ENCODE measurements at places on chromosomes 1 and 21.

- DNase-seq: no peak
- no peak overlapping the region for H3K27ac ChIP-seq
- no peak overlapping the region for H3K4me3 ChIP-seq
- no peaks in the 10 kb centered on the region for H3K36me3 ChIP-seq
- peaks cover 5% of the 10 kb centered on the region for H3K27me3 ChIP-seq
These were observed 51.0 kb upstream of the ERRFI1 start for GRCh38 chr1:8077120-8077573.

- H3K27ac ChIP-seq: peak overlapping the region; percentile 90
- H3K4me3 ChIP-seq: no peak overlapping the region
- no peak for DNase-seq
- no peaks in the 10 kb centered on the region for H3K27me3 ChIP-seq
- H3K4me1 ChIP-seq: peaks cover 90% of the 10 kb centered on the region
These were observed 36.6 kb upstream of the ECE1 start for GRCh38 chr1:21326861-21327344.

DNA sequence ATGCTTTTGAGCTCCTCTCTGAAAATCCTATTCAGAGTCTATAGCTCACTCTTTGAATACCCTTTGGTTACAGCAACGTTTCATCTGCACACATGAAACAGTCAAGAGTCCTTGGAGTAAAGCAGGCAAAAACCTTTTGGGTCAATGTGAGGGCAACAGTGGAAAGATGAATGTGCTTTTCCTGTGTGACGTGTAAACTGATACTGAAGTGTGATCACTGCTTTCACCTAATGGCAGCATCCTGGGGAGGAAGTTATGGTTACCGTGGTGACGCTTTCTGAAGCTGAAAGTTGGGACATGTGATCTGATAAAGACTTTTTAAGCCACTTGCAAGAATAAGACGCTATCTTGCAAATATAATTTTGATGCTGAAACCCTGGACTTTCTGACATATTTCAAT, 160.0 kb downstream of the SEC16B start:
- no peak overlapping the region for H3K4me3 ChIP-seq
- no peaks in the 10 kb centered on the region for H3K27me3 ChIP-seq
- peaks cover 3% of the 10 kb centered on the region for H3K36me3 ChIP-seq

GRCh38 chr1:170729225-170730002, 65.5 kb downstream of the PRRX1 start:
- H3K4me1 ChIP-seq: no peaks in the 10 kb centered on the region
- H3K27ac ChIP-seq: no peak overlapping the region
- peaks cover 12% of the 10 kb centered on the region for H3K27me3 ChIP-seq
- no peaks in the 10 kb centered on the region for H3K36me3 ChIP-seq

- peaks cover 2% of the 10 kb centered on the region for H3K36me3 ChIP-seq
- H3K27ac ChIP-seq: no peak overlapping the region
- DNase-seq: no peak
- no peaks in the 10 kb centered on the region for H3K27me3 ChIP-seq
These were observed 328.4 kb downstream of the PLA2G4A start for GRCh38 chr1:187157115-187157514.

GRCh38 chr1:99661780-99662179, 15.9 kb downstream of the PALMD start:
- DNase-seq: no peak
- no peaks in the 10 kb centered on the region for H3K4me1 ChIP-seq
- peaks cover 6% of the 10 kb centered on the region for H3K27me3 ChIP-seq
- no peak overlapping the region for H3K4me3 ChIP-seq
- no peak overlapping the region for H3K27ac ChIP-seq

DNA sequence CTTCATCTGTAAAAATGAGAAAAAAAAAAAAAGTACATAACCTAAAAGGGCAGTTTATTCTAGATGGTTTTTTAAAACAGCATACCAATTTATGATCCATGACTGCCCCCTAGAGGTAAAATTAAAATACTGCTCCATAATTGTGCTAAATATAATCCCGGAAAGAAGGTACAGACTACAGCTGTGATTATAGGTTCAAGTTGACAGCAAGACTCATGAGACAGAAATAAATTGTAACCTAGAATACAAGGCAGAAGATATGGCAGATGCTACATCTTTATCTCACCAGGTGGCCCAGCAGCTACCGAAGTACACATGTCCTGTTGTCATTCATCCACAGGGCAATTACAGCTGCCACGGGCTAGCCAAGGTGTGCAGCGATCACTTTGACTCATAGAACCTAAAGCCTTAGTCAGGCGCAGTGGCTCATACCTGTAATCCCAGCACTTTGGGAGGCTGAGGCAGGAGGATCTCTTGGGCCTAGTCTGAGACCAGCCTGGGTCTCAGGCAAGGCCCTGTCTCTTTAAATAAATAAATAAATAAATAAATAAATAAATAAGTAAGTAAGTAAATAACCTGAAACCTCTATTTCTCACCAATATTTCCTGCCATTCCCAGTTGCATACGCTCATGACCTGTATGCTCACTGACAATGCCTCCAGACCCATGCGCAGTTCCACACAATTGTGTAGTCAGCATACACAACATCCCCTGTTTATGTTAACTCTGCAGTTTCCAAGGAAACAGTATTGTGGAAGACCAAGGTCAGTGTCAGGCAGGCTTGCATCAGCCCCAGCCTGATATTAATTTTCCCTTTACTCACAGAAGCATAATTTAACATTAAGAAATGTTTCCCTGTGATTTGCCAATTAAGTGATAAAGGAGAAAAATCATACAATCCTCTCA, 18.3 kb upstream of the PPIE start:
- H3K27me3 ChIP-seq: peaks cover 41% of the 10 kb centered on the region
- peak overlapping the region; percentile 0 for H3K27ac ChIP-seq
- H3K4me1 ChIP-seq: no peaks in the 10 kb centered on the region
- H3K36me3 ChIP-seq: no peaks in the 10 kb centered on the region

DNA sequence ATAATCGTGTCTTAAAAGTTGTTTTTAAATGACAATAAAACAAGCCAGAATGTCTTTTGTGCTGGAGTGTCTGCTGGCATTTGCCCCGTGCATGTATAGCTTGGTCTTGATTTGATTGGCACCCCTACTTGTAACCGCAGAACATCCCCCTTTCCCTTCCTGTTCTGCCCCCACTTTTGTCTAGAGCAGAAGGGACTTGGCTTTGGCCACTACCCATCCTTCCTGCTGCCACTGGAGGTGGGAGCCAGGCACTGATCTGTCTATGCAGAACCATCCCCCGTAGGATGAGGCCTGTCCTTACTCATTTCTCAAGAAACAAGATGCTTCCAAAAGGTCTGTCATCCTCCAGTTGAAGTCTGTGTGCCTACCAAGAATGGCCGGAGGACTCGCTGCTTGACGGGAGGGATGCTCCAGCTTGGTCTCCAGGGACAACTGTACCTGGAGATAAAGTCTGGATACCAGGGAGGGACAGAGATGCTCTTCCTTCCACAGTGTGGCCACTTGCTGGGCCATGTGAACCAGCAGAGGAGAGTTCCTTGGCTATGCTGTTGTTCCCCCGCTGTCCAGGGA, 1.1 kb upstream of the SLC27A3 start:
- no peak for DNase-seq
- peaks cover 12% of the 10 kb centered on the region for H3K4me1 ChIP-seq
- H3K27me3 ChIP-seq: no peaks in the 10 kb centered on the region
- H3K4me3 ChIP-seq: no peak overlapping the region
- peaks cover 3% of the 10 kb centered on the region for H3K36me3 ChIP-seq
- H3K27ac ChIP-seq: no peak overlapping the region

GRCh38 chr1:39174390-39175081, 30.0 kb upstream of the MACF1 start:
- H3K4me1 ChIP-seq: no peaks in the 10 kb centered on the region
- H3K36me3 ChIP-seq: no peaks in the 10 kb centered on the region
- H3K4me3 ChIP-seq: no peak overlapping the region
- no peak for DNase-seq

- H3K4me1 ChIP-seq: no peaks in the 10 kb centered on the region
- H3K27me3 ChIP-seq: peaks cover 7% of the 10 kb centered on the region
- peaks cover 22% of the 10 kb centered on the region for H3K36me3 ChIP-seq
- DNase-seq: no peak
- no peak overlapping the region for H3K27ac ChIP-seq
- no peak overlapping the region for H3K4me3 ChIP-seq
These were observed 136.0 kb downstream of the TLR5 start for GRCh38 chr1:223006917-223007648.

DNA sequence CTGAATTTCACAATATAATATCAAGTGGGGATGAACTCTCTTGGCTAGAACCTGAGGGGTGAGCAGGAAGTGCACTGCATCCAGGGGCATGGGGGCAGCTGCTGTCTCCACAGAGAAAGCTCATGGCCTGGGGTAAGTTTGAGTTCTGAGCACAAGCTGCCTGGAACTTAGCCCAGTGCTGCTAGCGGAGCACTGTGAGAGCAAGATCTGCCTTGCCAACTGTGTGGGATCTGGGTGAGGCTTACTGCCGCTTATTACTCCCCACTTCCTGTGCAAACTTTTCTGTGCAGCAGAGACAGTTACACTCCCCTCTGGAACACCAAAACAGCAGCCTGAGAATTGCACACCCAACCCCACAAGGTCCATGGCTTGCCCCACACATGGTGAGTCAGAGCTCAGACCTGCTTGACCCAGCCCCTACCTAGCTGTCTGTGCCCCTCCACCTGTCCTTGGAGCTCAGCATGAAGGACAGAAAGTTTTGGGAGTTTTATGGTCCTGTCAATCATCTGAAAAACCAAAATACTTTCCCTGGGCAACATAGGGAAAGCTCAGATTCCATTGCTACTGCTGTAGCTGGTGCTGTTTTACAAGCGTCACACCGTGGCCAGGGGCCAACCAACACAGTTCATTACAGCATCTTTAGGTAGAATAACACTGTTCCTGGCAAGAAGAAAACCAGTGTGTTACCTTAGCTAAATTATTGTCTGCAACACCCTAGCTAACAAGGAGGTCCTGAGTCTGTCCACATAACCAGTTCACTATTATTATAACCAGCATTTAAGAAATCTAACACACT, 762.1 kb upstream of the NEGR1 start:
- H3K36me3 ChIP-seq: no peaks in the 10 kb centered on the region
- no peak overlapping the region for H3K4me3 ChIP-seq
- no peak for DNase-seq

DNA sequence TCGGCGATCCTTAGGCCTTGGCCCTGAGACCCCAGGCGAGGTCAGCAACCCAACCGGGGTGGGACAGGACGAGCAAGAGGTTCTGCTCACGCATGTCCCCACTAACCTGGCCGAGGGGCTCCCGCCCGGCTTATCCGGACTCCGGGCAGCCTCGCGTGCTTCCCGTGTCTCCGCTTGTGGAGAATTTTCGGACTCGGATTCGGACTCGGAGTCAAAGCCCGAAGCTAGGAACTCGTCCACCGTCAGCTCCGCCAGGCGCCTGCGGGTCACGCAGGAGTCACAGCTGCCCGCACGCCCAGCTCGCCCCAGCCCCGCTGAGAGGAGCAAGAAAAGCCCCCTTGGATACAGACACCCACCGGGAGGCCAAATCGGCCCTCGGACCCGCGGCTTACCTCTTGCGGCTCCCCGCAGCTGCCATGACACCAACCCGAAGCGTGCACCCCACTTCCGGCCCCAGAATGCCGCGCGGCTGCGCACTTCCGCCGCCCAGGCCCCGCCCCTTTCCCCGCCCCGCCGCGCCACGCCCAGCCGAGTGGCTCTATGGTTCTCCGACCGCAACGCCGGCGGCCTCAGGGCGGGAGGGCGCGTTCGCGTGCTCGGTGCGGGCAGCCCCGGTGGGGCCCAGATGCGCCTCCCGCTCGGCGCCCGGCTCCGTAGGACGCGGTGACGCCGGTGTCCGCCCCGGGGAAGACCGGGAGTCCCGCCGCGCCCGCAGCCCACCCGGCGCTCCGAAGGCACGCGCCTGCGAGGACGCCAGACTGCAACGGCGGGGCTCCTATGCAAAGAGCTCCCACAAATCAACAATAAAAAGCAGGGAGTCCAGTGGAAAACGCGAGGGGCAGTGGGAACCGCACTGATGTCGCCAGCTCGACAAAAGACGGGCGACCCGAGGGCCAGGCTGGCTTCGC, at the start of gene NOC2L:
Gene NOC2L, minus strand, starts transcription at position 434 of the 908 bp plus-strand sequence. Its CDS starts 16 bp downstream, at position 418.
- peak within 1 kb of the TSS; percentile 92 for H3K4me3 ChIP-seq
- no peaks in the 10 kb centered on the region for H3K27me3 ChIP-seq
- peaks cover 16% of the 10 kb centered on the region for H3K4me1 ChIP-seq
- peaks cover 33% of the 10 kb centered on the region for H3K36me3 ChIP-seq
- H3K27ac ChIP-seq: peak within 1 kb of the TSS; percentile 69

DNA sequence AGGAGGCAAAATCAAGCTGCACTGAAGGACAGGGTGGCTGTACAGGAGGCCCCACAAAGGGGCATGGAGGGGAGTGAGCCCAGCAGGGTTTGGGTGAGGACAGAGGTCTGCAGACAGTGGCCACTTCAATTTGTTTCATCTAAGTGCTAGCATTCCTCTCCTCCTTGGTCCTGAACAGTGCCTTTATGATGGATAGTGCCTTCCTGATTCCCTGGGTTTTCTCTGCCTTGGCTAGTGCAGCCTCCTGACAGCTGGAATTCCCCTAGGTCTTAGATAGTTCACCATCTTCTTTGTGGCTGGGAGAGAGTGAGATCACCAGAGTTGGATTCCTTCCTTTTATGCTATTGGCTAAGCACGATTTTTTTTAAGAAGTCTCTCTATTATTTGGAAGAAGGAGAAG, 3.8 kb upstream of the HPCAL4 start:
- H3K4me1 ChIP-seq: peaks cover 36% of the 10 kb centered on the region
- peaks cover 5% of the 10 kb centered on the region for H3K27me3 ChIP-seq
- no peak overlapping the region for H3K27ac ChIP-seq

- H3K27me3 ChIP-seq: peaks cover 15% of the 10 kb centered on the region
- H3K4me1 ChIP-seq: no peaks in the 10 kb centered on the region
- DNase-seq: no peak
- no peak overlapping the region for H3K4me3 ChIP-seq
- H3K36me3 ChIP-seq: no peaks in the 10 kb centered on the region
These were observed 136.2 kb upstream of the ZBTB40 start for GRCh38 chr1:22315315-22316078.

- no peak overlapping the region for H3K4me3 ChIP-seq
- peak overlapping the region; percentile 34 for H3K27ac ChIP-seq
- H3K4me1 ChIP-seq: peaks cover 43% of the 10 kb centered on the region
- peak; percentile 50 for DNase-seq
These were observed 9.7 kb upstream of the UMODL1 start for GRCh38 chr21:42061195-42061985.

- no peak overlapping the region for H3K4me3 ChIP-seq
- peaks cover 39% of the 10 kb centered on the region for H3K4me1 ChIP-seq
- H3K27me3 ChIP-seq: no peaks in the 10 kb centered on the region
These were observed 17.6 kb downstream of the RNU5D-1 start for GRCh38 chr1:44713321-44713781.

- H3K4me3 ChIP-seq: no peak overlapping the region
- DNase-seq: no peak
- no peaks in the 10 kb centered on the region for H3K4me1 ChIP-seq
- H3K36me3 ChIP-seq: peaks cover 3% of the 10 kb centered on the region
- H3K27me3 ChIP-seq: no peaks in the 10 kb centered on the region
These were observed 84.8 kb downstream of the NPHP4 start for GRCh38 chr1:5907386-5907785.

GRCh38 chr1:107547363-107548155, 406.7 kb downstream of the NTNG1 start:
- no peaks in the 10 kb centered on the region for H3K4me1 ChIP-seq
- no peak overlapping the region for H3K27ac ChIP-seq
- H3K4me3 ChIP-seq: no peak overlapping the region
- peaks cover 2% of the 10 kb centered on the region for H3K27me3 ChIP-seq
